Foreskin fibroblast (primary cell): ENCODE measurements at places on chromosomes 4 and X.
A peak's percentile ranks its signal among the peaks of the same experiment; 100 is the strongest.

GRCh38 chr4:86481440-86481839 lies 112.7 kb upstream of the PTPN13 start:
- no peak for DNase-seq

DNA sequence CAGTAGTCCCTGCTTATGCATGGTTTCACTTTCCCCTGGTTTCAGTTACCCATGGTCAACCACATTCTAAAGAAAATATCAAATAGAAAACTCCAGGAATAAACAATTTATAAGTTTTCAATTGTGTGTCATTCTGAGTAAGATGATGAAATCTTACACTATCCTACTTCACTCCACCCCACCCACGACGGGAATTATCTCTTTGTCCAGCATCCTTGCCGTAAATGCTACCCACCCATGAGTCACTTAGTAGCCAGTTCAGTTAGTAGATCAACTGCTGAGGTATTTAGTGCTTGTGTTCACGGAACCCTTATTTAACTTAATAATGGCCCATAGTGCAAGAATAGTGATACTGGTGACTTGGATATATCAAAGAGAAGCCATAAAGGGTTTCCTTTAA lies 91.4 kb downstream of the KLHL13 start:
- DNase-seq, result no peak

DNA sequence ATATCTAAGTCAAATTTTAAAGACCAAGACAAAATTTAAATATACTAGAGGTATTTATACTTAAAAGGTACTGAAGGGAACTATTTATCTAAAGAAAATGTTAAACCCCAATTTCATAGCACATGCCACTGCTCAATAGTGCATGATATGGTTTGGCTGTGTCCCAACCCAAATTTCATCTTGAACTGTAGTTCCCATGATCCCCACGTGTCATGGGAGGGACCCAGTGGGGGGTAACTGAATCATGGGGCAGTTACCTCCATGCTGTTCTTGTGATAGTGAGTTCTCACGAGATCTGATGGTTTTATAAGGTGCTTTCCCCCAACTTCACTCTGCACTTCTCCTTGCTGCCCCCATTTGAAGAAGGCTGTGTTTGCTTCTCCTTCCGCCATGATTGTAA lies 32.3 kb downstream of the MAML3 start:
- no peak for DNase-seq

GRCh38 chrX:150239946-150240642 lies 123.0 kb upstream of the MAMLD1 start:
- DNase-seq, result no peak

DNA sequence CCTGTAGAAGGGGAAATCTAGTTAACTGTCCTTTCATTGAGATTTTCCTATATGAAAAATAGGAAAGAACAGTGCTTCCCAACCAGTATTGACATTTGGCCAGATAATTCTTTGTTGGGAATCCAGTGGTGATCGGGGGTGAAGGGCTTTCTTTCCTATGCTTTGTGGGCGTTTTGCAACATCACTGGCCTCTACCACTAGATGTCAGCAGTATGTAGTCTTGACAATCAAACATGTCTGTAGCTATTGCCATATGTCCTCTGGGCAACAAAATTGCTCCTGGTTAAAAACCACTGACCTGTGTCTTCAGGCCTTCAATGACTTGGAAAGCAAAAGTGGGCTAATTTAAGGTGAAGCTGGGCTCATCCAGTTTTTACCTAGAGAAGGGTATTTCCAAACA lies 658.5 kb downstream of the DACH2 start:
- DNase-seq, result no peak

- no peak for DNase-seq
These were observed 54.1 kb upstream of the WDR17 start for GRCh38 chr4:176011529-176011928.

DNA sequence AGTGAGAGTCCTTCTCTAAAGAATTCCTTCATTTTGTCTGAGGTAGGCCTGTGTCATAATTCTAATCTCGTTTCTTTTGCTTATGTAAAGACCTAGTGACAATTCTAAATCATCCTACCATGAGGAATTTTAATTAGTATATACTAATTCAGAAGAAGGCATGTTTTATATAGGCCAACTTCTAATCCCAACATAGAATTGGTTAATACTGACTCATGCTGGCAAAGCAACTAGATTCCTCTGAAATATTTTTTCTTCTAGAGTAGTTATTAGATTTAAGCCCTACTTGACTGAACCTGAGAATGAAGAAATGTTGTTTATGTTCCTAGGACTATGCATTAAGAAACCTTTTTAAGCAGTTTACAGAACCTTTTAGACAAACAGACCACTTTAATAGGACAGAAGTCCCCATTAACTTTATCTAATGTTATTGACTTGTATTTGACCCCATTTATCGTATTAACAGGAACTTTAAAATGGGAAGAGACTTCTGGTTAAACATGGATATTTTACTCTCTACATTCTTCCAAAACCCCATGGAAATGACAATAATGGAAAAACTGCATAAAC lies 56.1 kb upstream of the EIF1AX start:
- DNase-seq, result no peak

GRCh38 chrX:123860983-123861382 lies 1.1 kb downstream of the XIAP start:
- DNase-seq, result peak; percentile 30

GRCh38 chr4:26412381-26413372 lies 77.6 kb downstream of the CCKAR start:
- DNase-seq, result no peak

GRCh38 chr4:158788516-158788915 lies 19.7 kb downstream of the FNIP2 start:
- no peak for DNase-seq

DNA sequence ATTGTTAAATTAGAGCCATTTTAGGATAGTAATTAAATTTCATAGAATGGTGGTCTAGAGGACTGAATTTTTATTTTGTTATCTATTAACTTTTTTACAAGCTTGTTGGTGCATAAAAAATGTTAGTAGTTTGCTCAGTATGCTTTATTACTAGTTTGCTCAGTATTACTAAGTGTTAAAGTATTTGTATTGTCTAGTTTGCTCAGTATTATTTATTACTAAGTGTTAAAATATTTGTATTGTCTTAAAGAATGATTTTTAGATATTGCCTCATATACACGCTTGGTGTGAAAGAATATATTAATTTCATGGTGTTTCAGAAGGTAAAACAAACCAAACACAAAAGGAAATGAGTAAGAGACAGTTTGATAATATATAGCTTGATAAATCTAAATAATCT lies 268.4 kb upstream of the MAGEB18 start:
- DNase-seq, result no peak

DNA sequence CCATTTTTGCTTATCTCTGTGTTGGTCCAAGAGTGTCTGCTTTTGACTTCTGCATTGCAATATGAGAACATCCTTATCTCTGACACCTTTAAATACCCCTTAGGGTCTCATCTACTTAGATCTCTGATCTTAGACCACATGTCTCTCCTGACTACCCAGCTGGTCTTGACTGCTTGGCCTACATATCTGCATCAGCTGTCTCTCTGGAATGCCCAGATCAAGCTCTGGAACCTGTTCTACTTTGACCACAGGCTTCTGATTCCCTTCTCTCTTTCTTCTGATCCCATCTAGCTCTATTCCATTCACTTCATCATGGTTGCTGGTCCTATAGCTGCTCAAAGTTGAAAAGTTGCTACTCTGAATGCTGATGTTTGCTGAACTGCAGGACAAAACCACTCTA lies 301.2 kb downstream of the MAPK10 start:
- DNase-seq, result no peak

DNA sequence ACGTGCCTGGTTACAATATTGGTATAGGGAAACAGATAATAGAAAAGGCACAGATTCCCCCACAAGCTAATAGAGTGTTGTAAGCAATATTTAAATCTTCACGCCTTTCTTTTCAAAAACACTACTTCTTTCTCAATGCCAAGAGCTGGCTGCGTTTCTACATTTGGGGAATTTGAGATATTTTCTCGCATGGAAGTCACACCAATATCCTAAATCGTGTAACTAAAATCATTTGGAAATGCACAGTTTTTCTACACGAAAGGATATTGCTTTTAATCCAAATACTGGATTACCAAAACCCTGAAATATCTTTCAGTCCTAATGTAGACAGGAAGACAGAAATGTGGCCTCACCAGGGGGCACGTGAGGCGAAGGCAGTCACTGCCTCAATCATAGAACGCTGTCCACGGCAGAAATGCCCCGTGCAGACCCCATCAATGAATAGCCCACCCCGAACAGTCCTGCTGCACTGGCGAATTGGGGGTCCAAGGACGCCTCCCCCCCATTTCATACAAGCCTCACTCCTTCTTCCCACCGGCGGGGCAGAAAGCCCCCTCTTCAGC lies 106.6 kb downstream of the NSUN7 start:
- no peak for DNase-seq

DNA sequence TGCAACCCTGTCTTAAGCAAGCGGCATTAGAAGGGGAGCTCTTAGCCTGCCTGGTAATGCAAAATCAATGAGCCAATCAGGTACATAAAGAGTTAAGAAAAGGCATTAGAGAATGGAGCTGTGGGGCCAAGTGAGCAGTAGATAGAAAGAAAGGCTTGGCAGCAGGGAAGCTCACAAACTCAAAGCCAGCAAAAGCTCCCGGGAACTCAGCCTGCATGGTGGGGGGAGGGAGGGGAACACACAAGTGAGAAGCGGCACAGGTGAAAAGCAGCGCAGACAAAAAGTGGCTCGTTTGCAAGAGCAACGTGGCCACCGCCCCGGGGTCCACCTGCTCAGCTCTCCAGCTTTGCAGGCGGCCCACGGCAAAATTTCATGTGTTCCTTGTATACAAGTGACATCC lies 818.5 kb downstream of the FAM133A start:
- DNase-seq, result no peak

GRCh38 chrX:100931218-100931924 lies 2.7 kb upstream of the XKRX start:
- no peak for DNase-seq

DNA sequence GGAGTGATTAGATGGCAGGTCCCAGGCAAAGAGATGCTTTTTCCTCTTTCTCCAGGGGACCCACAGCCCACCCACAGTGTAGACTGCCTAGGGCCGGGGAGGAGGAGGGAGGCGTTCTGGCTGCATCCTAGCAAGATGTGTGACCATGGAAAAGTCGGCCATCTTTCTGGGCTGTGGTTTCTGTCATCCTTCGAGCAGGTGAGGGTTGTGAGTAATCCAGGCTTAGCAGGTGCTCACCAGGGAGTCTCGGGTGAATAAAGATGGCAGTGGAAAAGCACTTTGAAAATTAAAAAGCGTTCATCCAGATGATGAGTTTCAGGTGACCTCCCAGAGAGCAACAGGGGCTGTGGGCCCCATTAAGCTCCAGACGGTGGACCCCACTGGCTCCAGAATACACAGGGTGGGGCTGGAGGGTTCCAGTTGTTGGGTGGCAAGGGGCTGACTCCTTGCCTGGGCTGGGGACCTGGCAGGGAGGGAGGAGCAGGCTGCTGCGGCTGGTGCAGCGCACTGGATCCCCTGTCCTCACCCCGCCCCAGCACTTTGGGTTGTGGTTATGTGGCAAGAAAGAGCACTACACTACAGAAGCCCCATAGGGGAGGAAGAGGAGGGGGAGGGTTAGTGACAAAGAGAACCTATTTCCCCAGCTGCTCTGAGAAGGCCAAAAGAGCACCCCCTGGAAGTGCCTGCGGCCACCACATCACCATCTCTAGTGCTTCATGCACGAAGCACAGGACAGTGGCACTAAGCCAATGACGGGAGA lies 23.7 kb downstream of the ELF4 start:
- no peak for DNase-seq

GRCh38 chr4:20684852-20685763 lies 15.2 kb upstream of the PACRGL start:
- peak; percentile 51 for DNase-seq

- DNase-seq, result no peak
These were observed 10.2 kb upstream of the MAGEB10 start for GRCh38 chrX:27797575-27797974.

DNA sequence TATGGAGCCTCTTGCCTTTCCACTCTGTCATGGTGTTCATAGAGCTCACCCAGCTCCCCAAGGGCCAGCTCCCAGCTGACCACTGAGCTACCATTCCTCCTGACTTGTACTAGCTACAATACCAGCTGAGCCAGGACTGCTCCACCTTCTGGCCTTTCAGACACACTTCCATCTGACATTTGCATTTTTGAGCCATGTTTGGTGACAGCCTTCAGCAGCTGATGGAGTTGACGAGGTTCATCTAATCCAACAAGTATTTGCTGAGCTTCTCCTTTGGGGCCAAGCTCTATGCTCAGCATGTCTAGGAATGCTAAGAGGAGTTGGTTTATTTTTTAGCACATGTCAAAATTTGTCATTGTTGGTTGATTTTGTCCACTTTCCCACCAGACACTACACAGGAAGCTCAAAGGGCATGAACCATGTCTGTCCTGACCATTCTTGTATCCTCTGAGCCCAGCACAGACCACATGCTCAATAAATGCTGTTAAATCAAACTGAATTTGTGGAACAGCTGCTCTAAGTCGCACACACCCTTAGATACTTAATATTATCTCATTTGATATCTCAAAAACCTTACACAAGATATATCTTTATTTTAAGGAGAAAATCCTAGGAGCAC lies 142.6 kb upstream of the PPARGC1A start:
- no peak for DNase-seq

DNA sequence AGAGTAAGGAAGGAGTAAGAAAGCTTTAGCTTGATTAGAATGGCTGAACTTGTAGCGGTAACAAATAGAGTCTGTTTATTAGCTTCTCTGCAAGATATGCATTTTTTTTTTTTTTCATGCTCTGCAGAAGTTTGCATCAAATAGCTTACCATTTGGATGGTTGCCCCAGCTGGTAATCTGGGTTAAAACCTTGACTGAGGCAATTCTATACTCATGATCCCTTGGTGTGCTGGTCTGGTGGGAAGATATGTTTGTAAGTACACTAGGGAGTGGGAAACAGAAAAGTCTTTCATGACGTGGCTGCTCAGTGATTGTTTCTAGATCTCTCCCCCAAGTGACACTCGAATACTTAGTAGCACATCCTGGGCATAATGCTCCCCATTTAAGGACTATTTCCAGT lies 32.1 kb downstream of the SEPTIN11 start:
- no peak for DNase-seq

GRCh38 chrX:28581522-28581921 lies 5.7 kb upstream of the IL1RAPL1 start:
- DNase-seq, result no peak

GRCh38 chr4:175762582-175762981 lies 49.5 kb downstream of the GPM6A start:
- no peak for DNase-seq

- no peak for DNase-seq
These were observed 47.9 kb downstream of the ARHGAP24 start for GRCh38 chr4:85522836-85523235.

- DNase-seq, result no peak
These were observed 39.8 kb upstream of the MID1 start for GRCh38 chrX:10660171-10660570.

DNA sequence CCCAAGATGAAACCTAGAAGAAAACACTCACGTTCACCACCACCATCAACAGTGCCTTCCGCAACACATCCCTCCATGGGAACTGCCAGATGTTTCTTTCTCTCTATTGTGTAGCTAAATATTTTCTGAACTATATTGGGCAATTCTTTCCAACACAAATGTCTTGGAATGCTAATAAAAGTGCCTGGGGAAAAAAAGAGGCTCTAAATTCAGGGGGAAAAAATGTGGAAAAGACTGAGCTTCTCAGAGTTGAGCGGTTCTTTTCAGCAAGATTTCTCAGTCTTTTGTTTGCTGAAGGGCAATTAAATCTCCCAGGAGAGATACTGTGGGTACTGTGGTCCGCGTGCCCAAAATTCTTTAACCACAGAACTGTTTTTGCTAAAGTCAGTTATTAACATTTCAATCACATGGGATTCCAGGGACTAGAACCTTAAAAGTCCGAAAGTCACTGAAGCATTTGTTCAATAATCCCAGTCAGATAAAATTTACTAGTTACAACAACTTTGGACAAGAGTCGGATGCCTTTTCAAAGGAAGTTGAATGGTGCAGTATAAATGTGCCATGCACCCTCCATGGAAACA lies 51.9 kb upstream of the DHRSX start:
- DNase-seq, result peak; percentile 65
